Heart right ventricle (tissue), 16 donors: ENCODE measurements at places on chromosomes 3 and 15. TPM values are rescaled to one million over a fixed set of nuclear protein-coding genes. Genes with fewer than 3 reads are reported as not detected.

GRCh38 chr3:172233474-172234277 lies 194.3 kb downstream of the FNDC3B start:
- H3K36me3 ChIP-seq: no peaks in the 10 kb centered on the region
- no peaks in the 10 kb centered on the region for H3K4me1 ChIP-seq
- H3K27me3 ChIP-seq: no peaks in the 10 kb centered on the region
- no peak for DNase-seq
- H3K27ac ChIP-seq: no peak overlapping the region

DNA sequence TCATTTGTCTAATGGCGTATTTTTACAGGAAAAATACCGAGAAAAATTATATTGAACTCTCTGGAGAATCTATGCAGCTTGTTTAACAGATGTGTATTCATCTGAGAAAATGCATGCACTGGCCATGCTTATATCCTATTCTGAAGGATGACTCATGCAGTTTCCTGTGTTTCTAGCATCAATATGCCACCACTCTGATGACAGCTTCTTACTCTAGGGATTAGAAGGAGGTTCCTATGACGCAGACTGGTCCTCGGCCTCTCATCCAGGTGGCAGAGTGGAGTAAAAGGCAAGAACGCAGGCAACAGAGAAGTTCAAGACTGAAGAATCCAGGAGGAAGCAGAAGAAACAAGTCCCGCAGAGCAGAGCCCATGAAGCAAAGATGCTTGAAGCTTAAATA lies 910.0 kb upstream of the ROBO1 start:
- no peaks in the 10 kb centered on the region for H3K27me3 ChIP-seq
- no peak for DNase-seq
- H3K36me3 ChIP-seq: no peaks in the 10 kb centered on the region
- H3K27ac ChIP-seq: no peak overlapping the region

- no peaks in the 10 kb centered on the region for H3K36me3 ChIP-seq
- peak overlapping the region; percentile 77 for H3K27ac ChIP-seq
- peak; percentile 86 for DNase-seq
- no peak overlapping the region for H3K4me3 ChIP-seq
- peaks cover 58% of the 10 kb centered on the region for H3K4me1 ChIP-seq
These were observed 47.4 kb downstream of the EXOG start for GRCh38 chr3:38543586-38543985.

- no peak overlapping the region for H3K27ac ChIP-seq
- peaks cover 9% of the 10 kb centered on the region for H3K4me1 ChIP-seq
- H3K27me3 ChIP-seq: no peaks in the 10 kb centered on the region
- peak; percentile 72 for DNase-seq
These were observed 50.2 kb downstream of the CHDH start for GRCh38 chr3:53795789-53796560.

GRCh38 chr3:95029644-95030043 lies 966.8 kb downstream of the NSUN3 start:
- H3K4me1 ChIP-seq: no peaks in the 10 kb centered on the region
- H3K27me3 ChIP-seq: no peaks in the 10 kb centered on the region
- DNase-seq: no peak
- no peaks in the 10 kb centered on the region for H3K36me3 ChIP-seq

GRCh38 chr3:191753196-191753595 lies 292.2 kb downstream of the PYDC2 start:
- H3K27me3 ChIP-seq: no peaks in the 10 kb centered on the region
- H3K4me1 ChIP-seq: no peaks in the 10 kb centered on the region
- DNase-seq: no peak
- no peaks in the 10 kb centered on the region for H3K36me3 ChIP-seq
- H3K27ac ChIP-seq: no peak overlapping the region

- no peaks in the 10 kb centered on the region for H3K36me3 ChIP-seq
- H3K27ac ChIP-seq: no peak overlapping the region
- no peaks in the 10 kb centered on the region for H3K4me1 ChIP-seq
- no peak for DNase-seq
- peaks cover 2% of the 10 kb centered on the region for H3K27me3 ChIP-seq
These were observed 12.0 kb upstream of the NRG4 start for GRCh38 chr15:76024021-76024768.

TGM5 gene
- total RNA-seq: not detected

EOMES gene
- 0.19 TPM for total RNA-seq

CPB1 gene
- not detected for total RNA-seq
